ENCODE measurements at places on chromosomes 4 and X. TPM values are rescaled to one million over a fixed set of nuclear protein-coding genes. Genes with fewer than 3 reads are reported as not detected.

DNA sequence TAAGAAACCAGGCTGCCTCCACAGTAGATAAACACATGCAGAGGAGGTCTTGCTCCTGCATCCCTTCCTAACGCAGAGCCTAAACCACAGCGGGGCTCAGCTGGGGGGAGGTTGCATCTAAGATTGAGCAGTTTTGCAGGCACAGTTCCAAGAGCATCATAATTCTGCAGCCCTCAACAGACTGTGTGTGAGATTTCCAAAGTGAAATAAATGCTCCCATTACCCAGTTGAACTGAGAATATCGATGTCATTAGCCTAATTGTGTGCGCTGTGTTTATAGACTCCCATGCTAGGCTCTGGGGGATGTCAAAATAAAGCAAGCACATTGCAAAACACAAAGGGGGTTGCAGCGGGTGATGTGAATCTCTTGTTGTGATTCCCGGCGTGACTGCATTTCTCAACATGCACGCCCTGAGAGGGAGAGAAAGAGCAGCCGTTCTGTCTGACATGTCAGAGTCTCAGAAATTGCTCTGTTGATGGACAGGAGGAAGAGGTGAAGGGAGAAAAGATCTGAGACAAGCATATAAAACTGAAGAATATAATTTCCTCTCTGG is 150.0 kb upstream of the PSAPL1 start:
- no peaks in the 10 kb centered on the region for H3K4me1 ChIP-seq
- no peak for DNase-seq
- H3K4me3 ChIP-seq = no peak overlapping the region
- no peaks in the 10 kb centered on the region for H3K27me3 ChIP-seq
- H3K27ac ChIP-seq = no peak overlapping the region

DNA sequence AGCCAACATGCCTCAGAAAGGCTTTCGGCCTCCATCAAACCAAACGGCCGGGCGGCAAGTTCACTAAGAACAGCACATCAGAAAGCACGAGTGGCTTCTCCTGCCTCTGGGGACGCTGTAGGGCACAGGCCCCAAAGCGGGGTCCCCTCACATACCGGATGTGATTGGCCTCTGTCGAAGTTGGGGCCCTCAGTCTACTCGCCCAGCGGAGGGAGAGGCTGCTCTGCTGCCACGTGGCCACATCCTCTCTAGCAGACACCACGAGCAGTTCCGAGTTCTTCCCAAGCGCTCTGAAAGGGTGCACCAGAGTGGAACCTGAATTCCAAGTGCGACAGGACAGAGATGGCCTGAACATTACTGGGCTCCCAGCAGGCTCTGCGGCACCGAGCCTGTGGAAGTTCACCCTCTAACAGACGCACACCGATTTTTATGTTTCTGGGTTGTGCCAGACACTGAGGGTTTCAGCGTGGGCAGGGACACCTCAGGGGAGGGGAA is 21.1 kb downstream of the NOP14 start:
- H3K27me3 ChIP-seq = no peaks in the 10 kb centered on the region
- peak overlapping the region; percentile 40 for H3K27ac ChIP-seq
- H3K4me1 ChIP-seq = peaks cover 10% of the 10 kb centered on the region
- H3K4me3 ChIP-seq = no peak overlapping the region
- no peak for DNase-seq

DNA sequence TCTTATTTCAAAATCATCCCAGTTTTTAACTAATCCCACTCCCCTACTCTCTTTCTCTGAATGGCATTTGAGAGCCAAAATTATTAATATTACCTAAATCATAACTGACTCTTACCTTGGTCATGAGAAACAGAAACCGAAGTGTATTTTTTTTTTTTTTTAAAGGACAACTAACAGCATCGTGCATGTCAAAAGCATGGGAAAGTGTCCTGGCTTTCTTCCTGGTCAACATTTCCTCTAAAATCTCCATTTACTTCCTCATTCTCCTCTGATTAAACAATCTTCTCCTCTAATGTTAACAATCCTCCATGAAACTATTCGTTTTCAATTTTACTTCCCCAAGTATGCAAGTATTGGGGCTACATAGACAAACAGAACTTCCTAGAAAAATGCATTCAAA is 2.1 kb upstream of the STS start:
- H3K27ac ChIP-seq = no peak overlapping the region
- DNase-seq = no peak
- H3K4me3 ChIP-seq = no peak overlapping the region
- no peaks in the 10 kb centered on the region for H3K27me3 ChIP-seq
- peaks cover 13% of the 10 kb centered on the region for H3K4me1 ChIP-seq

DNA sequence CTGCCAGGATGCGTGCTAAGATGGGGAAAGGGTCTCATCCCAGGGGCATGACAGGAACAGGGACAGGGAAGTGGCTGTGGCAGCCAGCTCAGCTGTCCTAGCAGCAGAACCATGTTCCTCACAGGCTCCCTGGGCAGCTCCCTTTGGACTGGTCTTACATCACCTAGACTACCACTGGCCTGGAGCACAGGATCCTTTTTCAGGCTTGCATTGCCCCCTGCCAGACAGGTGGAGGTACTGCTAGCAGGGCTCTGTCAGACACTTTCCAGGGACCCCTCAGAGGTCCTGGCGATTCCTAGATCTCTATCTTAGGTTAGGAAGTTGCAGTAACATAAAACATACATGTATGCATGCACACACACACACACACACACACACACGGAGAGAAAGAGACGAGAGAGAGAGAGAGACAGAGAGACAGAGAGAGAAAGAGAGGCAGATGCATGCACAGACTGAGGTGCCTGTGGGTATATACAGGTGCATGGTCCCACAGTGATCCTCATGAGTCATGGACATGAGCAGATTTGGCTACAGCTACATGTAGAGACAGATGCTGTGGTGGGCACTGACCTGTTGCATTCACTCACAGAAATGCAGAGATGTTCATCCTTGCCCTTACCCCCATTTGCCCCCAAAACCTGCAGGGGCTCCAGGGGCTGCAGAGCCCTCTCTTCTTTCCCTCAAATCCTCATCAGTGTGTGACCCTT is 63.6 kb downstream of the STARD8 start:
- no peaks in the 10 kb centered on the region for H3K4me1 ChIP-seq
- no peaks in the 10 kb centered on the region for H3K36me3 ChIP-seq
- H3K4me3 ChIP-seq = no peak overlapping the region
- H3K27ac ChIP-seq = no peak overlapping the region

- no peak overlapping the region for H3K4me3 ChIP-seq
- peaks cover 22% of the 10 kb centered on the region for H3K4me1 ChIP-seq
- H3K27ac ChIP-seq = peak overlapping the region; percentile 27
These were observed 6.0 kb upstream of the ANXA3 start for GRCh38 chr4:78545275-78546246.

DNA sequence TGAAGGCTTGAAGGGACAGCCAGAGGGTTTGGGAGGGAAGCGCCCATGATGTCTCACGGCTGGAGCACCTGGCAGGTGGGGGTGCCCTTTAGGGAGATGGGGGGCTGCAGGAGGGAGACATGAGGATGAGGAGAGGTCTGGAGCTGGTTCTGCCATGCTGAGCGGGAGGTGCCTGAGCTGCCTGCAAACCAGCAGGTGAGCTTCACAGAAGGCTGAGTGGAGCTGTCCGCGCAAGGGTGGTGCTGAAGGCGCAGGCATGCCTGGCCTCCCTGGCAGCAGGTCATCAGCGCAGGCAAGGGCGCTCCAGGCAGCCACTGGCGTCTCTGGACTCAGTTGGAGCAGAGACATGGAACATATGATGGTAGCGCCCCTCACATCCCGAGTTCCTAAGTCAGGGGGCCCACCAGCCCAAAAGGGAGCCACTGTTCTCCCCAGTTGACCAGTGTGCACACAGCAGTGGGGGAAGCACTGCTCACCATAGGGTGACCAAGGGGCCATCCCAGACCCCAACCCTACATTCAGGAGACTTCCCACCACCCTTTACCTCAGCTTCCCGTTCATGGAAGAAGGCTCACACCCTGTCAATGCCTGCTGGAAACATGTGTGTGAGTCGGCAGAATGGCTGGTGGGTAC is 25.8 kb downstream of the ADRA2C start:
- no peaks in the 10 kb centered on the region for H3K4me1 ChIP-seq
- no peaks in the 10 kb centered on the region for H3K36me3 ChIP-seq
- DNase-seq = peak; percentile 43
- H3K27me3 ChIP-seq = peaks cover 30% of the 10 kb centered on the region

DNA sequence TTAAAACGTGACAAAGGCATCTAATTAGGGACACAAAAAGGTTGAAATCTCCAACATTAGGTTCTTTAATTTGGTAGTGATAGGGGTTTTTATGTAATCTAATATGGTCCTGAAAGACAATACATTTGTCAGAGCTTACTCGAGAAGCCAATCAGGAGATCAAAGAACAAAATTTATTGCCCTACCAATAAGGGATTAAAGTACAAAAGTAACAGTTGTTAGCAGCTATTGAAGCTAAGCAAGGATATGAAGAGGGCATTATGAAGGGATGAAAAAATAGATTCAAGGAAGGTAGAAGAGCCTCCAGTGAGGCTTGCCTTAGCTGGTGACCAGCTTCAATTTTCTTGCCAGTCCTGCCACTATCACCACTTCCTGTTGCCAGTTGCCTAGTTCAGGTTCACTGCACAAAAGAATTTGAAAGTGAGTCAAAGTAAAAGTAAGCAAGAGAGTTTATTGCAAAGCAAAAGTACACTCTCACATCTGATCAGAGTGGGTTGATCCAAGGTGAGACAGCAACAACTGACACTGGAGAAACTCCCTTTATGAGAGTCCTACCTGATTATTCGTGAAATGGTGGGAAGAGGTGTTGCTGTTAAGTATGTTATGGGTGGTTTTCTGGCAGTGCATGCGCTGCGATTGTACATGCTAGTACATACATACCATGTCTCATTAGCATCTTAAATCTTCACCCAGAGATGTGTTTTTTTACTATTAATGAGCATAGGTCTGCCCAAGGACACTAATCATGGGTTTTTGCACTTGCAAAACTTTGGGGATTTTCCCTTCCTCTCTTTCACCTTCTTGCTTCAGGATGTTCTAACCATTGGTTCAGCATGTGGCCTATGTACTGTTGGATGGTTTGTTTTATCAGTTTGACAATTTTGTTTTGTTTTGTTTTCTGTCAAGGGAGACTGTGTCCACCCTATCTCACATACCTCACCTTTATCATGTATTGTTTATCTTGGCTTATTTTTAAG is 263.2 kb upstream of the ITM2A start:
- no peaks in the 10 kb centered on the region for H3K27me3 ChIP-seq
- no peaks in the 10 kb centered on the region for H3K36me3 ChIP-seq
- H3K4me1 ChIP-seq = no peaks in the 10 kb centered on the region
- H3K27ac ChIP-seq = no peak overlapping the region
- no peak for DNase-seq
- no peak overlapping the region for H3K4me3 ChIP-seq

The UGT2B7 gene
- not detected for total RNA-seq

Data from MCF 10A (cell line).